ENCODE measurements at places on chromosomes 3 and 15. TPM values are rescaled to one million over a fixed set of nuclear protein-coding genes. Genes with fewer than 3 reads are reported as not detected.

DNA sequence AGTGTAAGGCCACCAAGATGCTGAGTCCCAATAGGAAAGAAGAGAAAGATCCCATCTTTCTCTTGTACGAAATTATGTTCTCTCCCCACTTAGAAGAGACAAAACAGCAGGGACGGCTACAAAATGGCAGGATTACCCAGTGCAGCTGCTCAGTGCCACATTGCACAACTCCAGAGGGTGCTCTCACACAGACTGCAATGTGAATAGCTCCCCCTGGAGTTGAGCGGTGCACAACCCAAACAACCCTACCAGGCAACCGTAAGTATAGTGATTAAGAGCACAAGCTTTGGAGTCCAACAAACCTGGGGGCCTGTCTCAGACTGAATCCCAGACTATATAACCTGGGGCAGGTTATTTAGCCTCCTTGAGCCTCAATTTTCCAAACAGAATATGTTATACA lies 3.1 kb upstream of the BHLHE40 start:
- DNase-seq = no peak

- no peak for DNase-seq
Measured at GRCh38 chr3:43468133-43468532, 153.7 kb downstream of the ANO10 start.

The ARRDC4 gene
- total RNA-seq = 10.2 TPM

DNA sequence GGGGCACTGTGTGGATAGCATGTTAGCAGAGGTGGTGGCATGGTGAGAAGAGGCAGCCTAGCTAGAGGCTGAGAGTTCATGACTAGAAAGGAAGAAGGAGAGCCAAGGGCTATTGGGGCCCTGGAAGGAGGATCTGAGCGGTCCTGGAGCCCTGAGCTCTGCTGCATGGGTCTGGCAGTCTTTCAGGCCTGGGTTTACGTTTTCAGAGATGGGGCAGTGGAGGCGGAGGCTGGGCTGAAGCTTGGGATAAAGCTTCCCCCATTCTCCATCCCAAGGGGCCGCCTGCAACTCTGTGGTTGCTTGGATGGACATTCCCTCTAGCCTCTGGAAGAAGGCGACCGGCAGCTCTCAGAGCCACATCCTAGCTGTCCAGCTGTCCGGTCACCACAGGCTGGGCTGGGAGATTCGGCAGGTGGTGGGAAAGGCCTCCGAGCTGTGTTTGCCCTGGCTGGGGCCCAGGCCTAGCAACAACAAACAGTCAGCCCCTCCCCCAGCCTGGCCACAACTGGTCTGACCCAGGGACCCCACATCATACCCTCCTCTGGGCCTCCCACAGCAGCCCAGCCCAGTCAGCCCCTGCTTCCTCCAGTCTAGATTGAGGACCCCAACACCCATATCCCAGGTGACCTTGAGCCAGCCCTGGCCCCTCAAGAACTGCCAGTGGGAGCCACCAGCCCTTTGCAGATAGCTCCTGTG lies 1.8 kb upstream of the SLC38A3 start:
- DNase-seq = no peak

- DNase-seq = no peak
Measured at GRCh38 chr15:78928616-78929093, 16.2 kb downstream of the CTSH start.

GRCh38 chr3:66097647-66098046 lies 58.9 kb upstream of the MAGI1 start:
- no peak for DNase-seq

The GOLGA8R gene
- 0.26 TPM for total RNA-seq

DNA sequence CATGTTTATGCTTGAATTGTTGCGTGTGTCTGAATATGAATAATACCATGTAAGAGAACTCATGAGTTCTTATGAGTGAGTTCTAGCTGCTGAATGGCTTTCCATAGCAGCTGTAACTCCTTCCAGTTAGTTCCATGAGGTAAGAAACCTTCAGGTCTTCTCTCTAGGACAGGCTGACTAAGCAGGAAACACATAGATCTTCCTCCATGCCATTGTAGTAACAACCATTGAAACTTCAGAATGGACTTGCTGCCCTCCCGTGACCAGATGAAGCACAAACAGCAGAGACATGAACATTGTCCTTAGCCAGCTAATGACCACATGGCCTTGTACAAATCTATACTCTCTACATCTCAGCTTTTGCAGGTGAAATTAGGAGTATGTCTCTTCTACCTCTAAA lies 200.0 kb downstream of the ZNF385D start:
- DNase-seq = no peak

- DNase-seq = peak; percentile 76
Measured at GRCh38 chr3:129226374-129226773, 23.0 kb upstream of the COPG1 start.

The SCN5A gene
- total RNA-seq = 1.6 TPM

- no peak for DNase-seq
Measured at GRCh38 chr3:168467115-168467714, 371.5 kb upstream of the GOLIM4 start.

The EPB42 gene
- not detected for total RNA-seq

The ZNF620 gene
- total RNA-seq = 5.9 TPM

The FBXW12 gene
- 0.37 TPM for total RNA-seq

GRCh38 chr3:172100482-172100881 lies 61.1 kb downstream of the FNDC3B start:
- DNase-seq = no peak

- no peak for DNase-seq
Measured at GRCh38 chr3:66518644-66519043, 17.8 kb upstream of the LRIG1 start.

DNA sequence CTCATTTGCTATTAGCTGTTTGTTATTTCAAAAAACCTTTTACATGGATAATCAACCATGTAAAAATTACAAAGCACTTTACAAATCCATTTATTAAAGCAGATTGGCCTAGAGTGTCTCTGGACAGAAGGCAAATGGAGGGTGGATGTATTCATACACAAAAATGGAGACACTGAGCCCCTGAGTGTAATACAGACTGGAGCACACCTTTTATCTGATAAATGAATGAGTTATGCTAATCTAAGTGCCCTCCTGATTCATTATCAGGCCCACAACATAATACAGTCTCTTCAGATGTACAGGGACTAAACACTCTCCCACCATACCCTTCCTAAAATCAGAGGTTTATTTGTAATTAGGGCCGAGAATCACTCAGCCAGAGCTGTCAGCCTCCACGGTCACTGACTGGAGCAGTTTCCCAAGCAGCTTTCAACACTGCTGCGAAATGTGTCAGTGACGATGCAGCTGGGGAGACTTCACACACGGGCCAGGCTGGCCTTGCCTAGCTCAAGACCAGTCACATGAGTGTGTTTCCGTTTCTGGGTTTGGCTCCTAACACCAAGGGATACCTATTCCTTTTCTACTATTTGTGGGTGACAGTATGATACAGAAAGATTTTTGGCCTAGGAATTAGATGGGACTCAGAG lies 271.8 kb downstream of the ZIC1 start:
- DNase-seq = no peak

DNA sequence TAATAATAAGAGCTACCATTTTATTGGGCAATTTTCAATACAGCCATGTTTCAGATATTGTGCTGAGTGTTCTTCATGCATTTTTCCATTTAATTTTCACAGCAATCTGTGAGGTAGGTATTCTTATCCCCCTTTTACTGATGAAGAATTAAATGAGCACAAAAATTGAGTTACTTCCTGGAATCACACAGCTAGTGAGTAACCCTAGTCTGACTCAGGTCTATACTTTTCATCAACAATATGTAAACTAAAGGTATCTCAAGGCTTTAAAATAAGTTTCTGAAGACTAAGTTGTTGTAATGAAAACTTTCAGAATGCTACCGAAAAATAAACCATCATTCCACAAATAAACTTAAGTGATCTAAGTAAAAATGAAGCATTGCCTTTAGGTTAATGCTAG lies 22.3 kb downstream of the HACD2 start:
- no peak for DNase-seq

The RPP14 gene
- total RNA-seq = 5.3 TPM

DNA sequence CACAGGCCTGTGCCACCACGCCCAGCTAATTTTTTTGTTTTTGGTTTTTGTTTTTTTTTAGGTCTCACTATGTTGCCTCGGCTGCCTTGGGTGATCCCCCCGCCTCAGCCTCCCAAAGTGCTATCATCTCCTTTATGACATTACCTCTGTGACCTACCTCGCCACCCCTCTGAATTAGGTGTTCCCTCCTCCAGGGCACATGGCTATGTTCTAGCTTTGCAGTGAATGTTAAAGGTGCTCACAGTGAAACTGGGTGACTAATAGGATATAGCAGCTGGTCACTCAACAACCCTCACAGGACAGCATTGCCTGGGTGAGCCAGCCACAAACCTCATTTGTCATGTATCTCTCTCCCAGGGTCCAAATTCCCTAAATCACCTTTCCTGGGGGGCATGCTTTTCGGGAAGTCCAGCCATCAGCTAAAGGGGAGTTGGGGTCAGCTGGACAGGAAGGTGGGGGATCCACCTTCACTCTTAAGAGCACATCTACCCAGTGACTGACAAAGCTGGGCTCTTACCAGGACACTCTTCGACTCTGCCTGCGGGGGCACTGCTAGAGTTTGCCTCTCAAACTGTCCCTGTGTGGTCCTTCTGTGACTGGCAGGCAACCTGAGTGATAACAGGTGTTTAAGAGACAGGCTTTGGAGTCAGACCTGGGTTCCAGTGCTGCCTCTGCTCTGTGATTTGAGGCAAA lies 1.6 kb upstream of the TTLL3 start:
- DNase-seq = no peak

DNA sequence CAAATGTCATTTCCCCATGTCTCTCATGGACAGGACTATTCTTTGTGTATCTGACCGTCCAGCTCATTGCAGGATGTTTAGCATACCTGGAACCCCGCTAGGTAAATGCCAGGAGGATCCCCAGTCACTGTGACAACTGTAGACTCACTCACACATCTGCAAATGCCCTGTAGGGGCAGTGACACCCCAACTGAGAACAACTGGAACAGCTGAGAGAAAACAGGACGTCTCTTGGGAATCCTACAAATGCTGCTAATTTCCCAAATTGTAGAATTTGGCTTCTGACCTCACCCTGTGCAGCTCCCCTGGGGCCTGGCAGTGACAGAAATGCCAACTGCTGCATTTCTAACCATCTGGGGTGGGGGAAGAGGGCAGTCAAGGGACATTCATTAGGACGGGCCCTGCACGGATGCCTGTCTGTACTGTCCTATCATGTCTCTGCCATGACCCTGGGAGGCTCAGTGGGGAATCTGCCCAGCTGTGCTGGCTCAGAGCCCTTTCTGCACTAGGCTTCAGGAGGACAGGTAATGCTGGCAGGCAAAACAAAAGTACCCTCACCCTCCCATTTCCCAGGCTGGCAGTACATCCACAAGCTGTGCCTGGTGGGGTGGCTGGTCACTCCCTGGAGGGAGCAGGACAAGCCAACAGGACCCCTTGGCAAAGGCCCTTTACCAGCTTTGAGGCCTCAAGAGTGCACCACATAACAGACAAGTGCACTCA lies 30.4 kb downstream of the RAB6B start:
- no peak for DNase-seq

DNA sequence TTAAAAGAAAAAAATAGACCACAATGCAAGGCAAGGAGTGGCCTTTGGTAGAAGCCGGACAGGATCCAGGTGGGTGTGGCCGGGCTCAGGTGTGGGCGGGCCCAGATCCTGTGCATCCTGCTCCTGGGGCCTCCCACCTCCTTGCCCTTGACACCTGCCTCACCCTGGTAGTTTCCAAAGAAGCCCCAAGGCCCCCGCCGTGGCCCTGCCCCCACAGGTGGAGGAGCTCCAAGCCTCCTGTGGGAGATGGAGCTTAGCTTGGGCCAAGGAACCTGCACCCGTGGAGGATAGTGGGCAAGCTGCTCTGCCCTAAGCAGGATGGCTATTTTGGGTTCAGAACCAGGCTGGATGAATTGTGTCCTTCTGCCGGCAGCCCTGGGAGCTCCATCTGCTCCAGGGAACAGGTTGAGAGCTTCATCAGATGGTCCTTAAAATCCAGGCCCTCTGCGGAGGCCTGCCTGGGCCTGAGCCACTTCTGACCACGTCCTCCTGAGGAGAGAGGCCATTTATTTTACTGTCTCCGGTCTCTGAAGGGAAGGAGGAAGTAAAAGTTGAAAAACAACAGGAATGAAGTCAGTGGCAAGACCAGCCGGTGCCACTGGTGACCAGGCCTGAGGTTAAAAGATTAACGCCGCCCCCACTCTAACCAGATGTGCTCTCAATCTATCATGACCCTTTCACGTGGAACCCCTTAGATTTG lies 53.9 kb upstream of the KLF13 start:
- no peak for DNase-seq

The PFKFB4 gene
- 11.5 TPM for total RNA-seq

DNA sequence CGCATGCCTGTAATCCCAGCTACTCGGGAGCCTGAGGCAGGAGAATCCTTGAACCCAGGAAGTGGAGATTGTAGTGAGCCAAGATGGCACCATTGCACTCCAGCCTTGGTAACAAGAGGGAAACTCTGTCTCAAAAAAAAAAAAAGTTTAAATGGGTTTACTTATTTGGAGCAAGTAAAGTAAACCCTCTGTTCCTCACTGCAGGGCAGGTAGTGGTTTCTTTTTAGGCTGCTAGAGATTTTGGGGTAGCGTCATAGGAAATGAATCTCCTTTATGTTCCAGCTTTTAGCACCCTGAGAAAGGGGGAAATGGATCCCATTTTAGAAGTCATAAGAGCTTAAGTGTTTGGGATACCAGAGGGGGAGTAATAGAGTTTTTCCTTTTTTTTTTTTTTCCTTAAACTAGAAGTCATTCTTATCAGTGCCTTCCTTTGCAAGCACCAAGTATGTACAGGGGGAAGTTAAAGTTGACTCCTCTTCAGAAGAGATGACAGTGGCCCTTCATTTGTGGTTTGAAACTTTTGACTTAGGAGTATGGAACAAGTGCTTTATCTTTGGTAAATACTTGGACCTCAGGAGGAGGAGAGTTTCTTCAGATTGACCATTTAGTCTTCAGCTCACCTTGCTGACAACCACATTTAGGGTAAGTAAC lies 8.0 kb downstream of the PXK start:
- DNase-seq = no peak

DNA sequence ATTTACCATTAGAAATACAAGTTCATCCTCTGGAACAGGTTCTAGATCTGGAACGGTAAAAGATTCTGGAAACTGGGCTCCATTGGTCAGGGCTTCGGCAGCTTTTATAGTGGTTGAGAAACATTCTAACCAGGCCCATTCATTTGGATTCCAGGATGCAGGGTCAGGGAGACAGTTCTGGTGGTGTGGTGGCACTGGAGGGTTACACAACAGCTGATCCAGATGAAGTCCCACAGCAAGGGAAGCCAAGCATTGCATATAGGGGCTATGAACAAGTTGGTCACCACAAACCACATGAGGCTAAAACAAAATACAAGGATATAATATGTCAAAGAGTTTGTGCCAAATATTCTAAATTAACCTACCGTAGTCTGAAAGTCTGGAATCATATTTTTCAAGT lies 43.0 kb downstream of the FBXL22 start:
- no peak for DNase-seq

- no peak for DNase-seq
Measured at GRCh38 chr15:39468331-39468730, 112.5 kb upstream of the THBS1 start.

DNA sequence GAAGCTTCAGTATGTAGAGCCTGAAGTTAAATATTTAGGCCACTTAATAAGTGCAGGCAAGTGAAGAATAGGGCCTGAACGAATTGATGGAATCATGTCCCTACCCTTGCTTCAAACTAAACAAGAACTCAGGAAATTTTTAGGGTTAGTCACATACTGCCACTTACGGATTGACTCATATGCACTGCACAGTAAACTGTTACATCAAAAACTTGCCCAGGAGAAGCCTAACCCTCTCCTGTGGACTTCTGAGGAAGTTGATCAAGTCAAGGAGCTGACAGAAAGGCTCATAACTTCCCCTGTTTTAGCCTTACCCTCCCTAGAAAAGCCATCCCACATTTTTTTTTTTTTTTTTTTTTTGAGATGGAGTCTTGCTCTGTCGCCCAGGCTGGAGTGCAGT lies 20.6 kb upstream of the KBTBD12 start:
- DNase-seq = no peak

GRCh38 chr3:185900228-185900627 lies 37.6 kb downstream of the TRA2B start:
- DNase-seq = no peak
